ENCODE measurements at places on chromosomes 13 and 19. TPM values are rescaled to one million over a fixed set of nuclear protein-coding genes. Genes with fewer than 3 reads are reported as not detected.

DNA sequence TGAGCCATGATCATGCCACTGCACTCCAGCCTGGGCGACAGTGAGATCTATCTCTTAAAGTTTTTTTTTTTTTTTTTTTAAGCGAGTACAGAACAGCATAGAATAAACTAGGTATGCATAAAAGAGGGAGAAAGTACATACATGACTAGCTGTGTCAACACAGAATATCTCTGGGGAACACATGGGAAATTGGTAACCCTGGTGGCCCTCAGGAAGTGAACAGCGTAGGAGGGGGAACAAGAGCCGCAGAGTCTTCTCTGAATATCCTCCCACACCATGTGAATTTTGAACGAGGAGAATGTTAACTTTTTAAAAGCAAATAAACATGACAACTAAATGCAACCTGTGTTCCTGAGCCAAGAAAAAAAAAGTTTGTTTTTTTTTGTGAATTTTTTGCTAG, 15.2 kb downstream of the PHLDB3 start:
- DNase-seq, result no peak

The CGB1 gene
- total RNA-seq, result not detected

DNA sequence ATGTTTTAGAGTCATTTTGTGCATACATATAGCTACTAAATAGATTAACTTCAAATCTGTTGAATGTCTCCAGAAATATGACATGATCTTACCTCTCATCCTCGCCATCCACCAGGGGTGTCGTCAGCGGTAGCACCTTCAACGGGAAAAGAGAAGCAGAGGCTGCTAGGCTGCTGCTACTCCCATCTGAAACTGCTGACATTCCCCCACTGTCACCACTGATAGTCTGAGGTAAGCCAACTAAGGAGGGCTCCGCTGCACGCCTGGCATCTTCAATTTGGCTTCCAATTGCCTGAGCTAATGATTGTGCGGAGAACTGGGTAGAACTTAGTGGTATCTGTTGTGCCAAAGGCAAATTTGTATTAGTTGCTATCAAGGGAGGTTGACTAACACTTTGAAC, 3.1 kb downstream of the TSC22D1 start:
- DNase-seq, result no peak

The OR10H1 gene
- total RNA-seq, result 0.37 TPM

The RFXAP gene
- 14.0 TPM for total RNA-seq

DNA sequence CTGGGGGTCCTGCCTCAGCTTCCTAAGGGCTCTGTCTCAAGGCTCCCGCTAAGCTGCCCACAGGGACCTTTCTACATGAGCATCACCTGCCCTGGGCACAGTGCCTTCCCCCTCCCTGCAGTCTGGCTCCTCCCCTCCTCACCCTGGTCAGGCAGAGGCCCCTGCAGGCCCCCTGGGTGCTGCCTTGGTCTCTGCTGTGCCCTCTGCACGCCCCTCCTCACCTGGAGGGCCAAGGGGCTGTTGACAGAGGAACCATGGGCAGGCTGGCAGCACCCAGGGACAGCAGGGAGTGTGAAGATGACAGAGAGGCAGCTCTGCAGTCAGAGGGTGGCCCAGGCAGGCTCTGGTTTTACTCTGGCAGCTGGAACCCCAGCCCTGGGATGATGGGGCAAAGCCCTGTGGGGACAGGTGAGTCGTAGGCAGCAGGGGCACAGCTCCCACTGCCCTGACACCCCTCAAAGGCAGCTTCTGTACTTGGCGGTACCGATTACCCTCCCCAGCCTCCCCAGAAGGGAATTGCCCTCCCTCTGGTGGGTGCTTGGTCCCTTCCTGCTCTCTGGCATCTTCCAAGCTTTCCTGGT, 43.1 kb downstream of the SUGP2 start:
- DNase-seq, result no peak

The PDX1 gene
- not detected for total RNA-seq

DNA sequence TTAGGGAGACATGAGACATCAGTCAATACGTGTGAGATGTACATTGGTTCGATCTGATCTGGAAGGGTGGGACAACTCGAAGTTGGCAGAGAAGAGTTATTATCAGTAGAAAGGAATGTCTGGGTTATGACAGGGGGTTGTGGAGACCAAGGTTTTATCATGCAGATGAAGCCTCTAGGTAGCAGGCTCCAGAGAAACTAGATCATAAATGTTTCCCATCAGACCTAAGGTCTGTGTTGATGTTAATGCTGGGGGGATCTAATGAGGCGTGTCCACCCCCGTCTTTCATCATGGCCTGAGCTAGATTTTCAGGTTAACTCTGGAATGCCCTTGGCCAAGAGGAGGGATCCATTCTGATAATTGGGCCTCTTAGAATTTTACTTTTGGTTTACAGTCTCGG, 187.0 kb upstream of the KL start:
- DNase-seq, result no peak

- DNase-seq, result no peak
Observed at GRCh38 chr13:106762708-106763107, 194.8 kb upstream of the ARGLU1 start.

GRCh38 chr13:109568339-109568818, 218.0 kb downstream of the IRS2 start:
- no peak for DNase-seq

The NANOS3 gene
- 16.3 TPM for total RNA-seq

GRCh38 chr19:10260141-10260584, 8.1 kb downstream of the MRPL4 start:
- DNase-seq, result peak; percentile 54
